Myometrial cell (primary cell): ENCODE measurements at places on chromosomes 16 and 17. TPM values are rescaled to one million over a fixed set of nuclear protein-coding genes. Genes with fewer than 3 reads are reported as not detected.

The SDK2 gene
- total RNA-seq: under 0.01 and 0.29 TPM in 2 replicates

The MFAP4 gene
- 73.0 and 114 TPM in 2 replicates for total RNA-seq

The KRT25 gene
- total RNA-seq: not detected in 2 replicates

The CNTNAP4 gene
- total RNA-seq: not detected in 2 replicates

The CDRT15L2 gene
- total RNA-seq: not detected in 2 replicates
